Tongue (tissue), 3 donors: ENCODE measurements at places on chromosomes 1 and 21. TPM values are rescaled to one million over a fixed set of nuclear protein-coding genes. Genes with fewer than 3 reads are reported as not detected.
A peak's percentile ranks its signal among the peaks of the same experiment; 100 is the strongest.

GRCh38 chr1:36950604-36951291, 83.6 kb downstream of the GRIK3 start:
- no peak for DNase-seq

- DNase-seq: peak; percentile 25
These were observed 200.7 kb downstream of the KCNT2 start for GRCh38 chr1:196407358-196408051.

OR2T29 gene
- not detected for total RNA-seq

DNA sequence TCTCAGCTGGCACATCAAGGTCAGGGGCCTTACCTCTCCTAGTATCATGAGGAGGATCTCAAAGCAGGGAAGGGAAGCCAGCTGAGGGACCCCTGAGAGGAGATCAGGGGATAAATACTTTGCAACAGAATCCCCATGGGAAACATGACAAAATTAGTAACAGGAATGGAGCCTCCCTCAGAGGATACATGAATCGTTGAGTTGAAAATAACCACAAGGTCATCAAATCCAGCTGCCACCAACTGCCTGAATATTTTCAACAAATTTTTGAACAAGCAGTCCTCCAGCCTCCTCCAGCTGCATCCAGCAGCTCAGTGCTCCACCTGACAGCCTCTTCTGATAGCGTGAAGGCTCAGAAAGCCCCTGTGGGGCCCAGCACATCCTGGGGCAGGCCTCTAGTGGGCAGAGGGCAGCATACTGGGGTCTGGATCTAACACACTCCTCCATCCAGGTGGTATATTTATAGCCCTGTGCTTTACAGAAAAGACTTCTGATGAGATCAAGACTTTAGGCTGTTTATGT, 404.3 kb downstream of the NTNG1 start:
- no peak for DNase-seq

GRCh38 chr21:36709030-36709867, 10.3 kb downstream of the SIM2 start:
- DNase-seq: no peak

TXNIP gene
- 834 TPM for total RNA-seq

- DNase-seq: no peak
These were observed 568.4 kb downstream of the PLA2G4A start for GRCh38 chr1:187396929-187397796.

GRCh38 chr1:52127181-52128180, 14.4 kb upstream of the ZFYVE9 start:
- peak; percentile 77 for DNase-seq

DNA sequence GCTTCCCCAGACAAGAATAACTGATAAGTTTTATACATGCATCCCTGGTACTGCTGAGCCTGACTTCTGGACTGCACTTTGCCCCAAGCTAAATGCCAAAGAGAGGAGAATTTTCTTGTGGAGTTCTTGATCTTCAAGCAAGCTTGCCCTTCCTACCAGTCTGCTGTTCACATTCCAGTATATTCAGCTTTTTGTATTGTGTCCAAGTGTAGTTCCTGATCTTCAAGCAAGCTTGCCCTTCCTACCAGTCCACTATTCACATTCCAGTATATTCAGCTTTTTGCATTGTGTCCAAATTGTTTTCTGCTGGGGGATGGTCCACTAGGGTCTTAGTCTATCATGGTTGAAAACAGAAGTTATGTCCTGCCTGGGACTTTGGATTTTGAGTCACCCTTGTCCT, 894 bp upstream of the TSEN15 start:
- DNase-seq: no peak

- DNase-seq: peak; percentile 77
These were observed 254.9 kb downstream of the RHOU start for GRCh38 chr1:228989992-228990827.

DNA sequence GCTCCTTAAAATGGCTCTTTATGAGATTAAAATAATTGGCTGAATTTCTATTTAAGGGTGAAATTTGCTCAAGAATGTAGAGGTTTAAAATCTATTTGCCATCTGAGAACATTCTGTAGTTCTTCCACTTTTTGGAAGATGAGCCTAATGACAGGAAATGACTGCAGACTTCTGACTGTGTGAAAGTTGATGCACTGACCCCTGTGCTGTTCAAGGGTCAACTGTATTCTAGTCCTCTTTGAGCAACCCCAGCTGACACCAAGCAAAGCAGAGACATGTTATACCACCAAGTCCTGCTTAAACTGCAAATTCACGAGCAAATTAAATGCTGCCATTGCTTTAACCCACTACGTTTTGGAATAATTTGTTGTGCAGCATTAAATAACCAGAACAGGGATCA, 26.6 kb downstream of the DDAH1 start:
- no peak for DNase-seq

- peak; percentile 68 for DNase-seq
These were observed 72.4 kb downstream of the FH start for GRCh38 chr1:241447031-241447644.

PDZK1 gene
- not detected for total RNA-seq

APOBEC4 gene
- not detected for total RNA-seq

FCRL1 gene
- 1.2 TPM for total RNA-seq

DNA sequence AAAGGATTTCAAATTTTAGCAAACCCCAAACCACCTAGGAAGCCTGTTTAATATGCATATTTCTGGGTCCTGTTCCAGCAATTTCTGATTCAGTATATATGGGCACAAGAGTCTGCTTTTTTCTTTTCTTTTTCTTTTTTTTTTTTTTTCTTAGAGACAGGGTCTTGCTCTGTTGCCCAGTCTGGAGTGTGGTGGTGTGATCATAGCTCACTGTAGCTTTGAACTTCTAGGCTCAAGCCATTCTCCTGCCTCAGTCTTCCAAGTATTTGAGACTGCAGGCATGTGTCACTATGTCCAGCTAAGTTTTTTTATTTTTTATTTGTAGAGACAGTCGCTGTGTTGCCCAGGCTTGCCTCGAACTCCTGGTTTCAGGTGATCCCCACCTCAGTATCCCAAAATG, 34.8 kb downstream of the CCDC18 start:
- DNase-seq: no peak

DNA sequence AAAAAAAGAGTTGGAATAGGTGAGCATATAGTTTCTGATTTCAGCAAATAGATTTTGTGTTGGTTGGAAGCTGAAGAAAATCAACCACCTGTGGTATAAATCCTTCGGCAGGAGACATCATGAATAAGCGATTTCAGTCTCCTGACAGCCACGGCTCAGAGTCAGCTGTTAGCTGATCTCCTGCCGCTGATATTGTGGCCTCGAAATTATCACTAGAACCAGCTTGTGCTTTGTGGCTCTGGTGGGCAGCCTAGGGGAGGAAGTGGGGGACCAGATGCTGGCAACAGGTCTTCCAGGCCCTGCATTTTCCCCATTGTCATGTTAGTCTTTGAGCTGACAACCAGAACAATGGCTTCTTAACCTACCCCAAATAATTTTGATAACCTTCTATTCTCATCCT, 842 bp upstream of the GCSAML start:
- no peak for DNase-seq

DNA sequence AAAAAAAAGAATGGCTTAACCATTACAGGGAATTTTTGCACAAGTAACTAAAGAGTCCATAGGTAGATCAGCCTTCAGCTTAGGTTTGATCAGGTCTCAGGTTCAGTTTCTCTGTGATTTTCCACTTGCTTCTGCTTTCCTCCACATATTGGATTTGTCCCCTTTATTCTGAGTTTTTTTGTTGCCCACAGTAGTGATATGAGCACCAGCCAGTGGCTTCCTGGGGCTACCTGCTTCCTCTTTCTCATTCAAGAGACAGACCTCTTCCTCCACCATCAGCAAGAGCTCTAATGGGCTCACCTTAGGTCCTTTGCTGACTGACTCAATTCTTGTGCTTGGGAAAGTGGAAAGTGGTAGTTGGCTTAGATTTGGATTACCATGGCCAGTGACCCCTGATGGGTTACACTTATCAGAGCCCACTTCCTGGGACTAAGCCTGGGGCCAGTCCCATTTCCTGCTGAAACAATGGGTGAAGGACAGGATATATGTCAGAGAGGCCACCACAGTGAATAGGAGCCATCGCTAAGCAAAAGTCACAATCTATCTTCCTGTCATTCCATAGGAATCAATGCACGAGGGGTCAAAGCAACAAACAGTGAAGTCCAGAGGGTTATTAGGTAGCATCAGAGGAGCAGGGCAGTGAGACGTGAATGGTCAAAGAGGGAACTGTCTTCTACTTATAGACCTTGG, 12.8 kb upstream of the PLA2G2E start:
- no peak for DNase-seq

DNA sequence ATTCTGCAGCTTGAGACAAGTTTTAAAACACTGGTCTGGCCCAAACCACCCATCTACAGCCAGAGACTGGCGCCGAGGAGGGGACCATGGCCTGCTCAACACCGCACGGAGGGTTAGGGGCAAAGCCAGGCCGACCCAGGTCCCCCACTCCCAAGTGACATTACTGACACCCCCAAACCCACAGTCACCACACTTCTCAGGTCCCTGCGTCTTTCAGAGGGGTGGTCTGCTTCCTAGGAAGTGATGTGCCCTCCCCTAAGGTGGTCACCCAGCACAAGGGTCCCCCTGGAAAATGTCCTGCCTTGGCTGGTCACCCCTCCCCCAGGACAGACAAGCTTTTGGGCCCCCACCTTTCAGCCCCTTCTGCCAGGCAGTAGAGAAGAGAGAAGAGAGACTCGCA, 20.8 kb upstream of the EPHA2 start:
- no peak for DNase-seq

CALML6 gene
- 108 TPM for total RNA-seq

DNA sequence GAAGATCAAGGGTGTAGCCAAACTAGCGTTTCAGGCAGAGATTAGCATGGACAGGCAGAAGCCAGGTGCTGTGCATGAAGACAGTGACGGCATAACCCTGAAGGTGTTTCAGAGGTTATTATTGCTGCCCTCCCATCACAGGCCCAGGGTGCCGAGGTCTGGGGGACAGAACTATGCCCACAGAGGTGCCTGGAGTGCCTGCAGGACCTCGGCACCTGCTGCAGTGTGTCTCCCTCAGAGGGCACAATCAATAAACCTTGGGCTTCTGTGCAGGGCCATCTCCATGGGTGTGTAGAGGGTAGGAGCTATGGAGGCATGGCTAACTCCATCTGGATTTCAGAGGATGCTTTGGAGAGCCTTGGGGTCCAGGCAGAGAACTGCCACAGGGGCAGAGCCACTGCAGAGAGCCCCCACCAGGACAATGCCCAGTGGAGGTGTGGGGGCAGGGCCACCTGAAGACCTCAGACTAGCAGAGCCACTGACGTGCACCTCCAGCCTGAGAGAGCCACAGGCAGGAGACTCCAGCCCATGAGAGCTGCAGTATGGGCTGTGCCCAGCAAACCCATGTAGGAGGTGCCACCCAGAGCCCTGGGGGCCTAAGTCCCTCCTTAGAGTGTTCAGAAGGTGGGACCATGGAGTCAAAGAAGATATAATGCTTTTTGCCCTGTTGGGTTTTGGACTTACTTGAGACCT, 5.7 kb upstream of the ABCG1 start:
- DNase-seq: no peak

DNA sequence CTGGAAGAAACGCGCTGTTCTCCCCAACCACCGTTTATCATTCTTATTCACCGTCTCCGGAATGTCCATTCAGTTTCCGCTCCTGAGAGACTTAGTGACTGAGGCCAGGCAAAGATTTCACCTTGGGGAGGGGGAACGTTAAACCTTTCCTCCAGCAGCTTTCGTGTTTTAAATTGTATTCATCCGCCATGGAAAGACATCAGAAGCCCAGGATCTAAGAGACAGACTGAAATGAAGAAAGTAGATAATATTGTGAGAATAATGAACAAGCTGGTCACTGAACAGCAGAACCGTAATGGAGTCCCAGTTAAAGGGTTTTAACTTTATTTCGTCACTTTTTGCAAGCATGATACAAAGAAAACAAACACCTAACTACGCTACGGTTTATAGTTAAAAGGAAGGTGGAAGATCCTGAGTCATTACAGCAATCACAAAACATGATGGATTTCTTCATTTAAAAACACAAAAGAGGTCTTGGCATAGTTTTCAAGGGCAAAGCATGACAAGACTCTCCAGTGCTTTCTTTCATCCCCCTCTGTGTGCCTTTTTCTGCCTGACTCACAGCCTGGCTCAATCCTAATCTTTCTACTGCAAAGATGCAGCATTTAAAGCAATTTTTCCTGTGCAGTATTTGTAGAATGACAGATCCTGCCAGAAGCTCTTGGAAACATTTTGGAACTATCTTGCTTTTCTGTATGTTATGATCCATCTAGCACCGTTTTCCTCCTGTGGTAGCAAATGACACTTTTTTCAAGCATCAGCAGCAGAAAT, 722 bp upstream of the SLC19A2 start:
- DNase-seq: peak; percentile 60

C1QA gene
- 15.8 TPM for total RNA-seq

DNA sequence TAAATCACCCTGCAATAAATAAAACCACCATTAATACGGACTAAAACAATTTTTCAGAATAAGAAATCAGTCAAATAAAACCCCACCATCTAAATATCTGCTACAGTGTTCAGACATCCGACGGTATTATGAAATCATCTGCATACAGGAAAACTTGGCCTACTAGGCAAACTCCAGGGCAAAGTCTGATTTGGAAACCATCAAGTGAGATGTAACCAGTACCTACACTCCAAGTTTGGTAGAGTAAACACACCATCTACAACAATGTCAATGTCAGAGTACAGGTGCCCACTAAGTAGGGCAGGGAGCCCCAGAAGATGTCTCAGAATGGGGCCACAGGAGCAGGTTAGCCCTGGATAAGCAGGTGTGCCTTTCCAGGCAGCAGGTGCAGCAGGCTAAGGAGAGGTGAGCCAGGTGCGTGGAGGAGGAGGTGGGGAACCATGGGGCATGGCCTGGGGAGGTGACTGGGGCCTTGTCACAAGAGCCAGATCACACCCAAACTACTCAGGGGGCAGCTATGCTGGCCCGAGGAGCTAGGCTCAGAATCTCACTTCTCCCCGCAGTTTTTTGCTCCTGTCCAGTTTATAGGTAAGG, 59.6 kb downstream of the CAPZB start:
- no peak for DNase-seq
